ENCODE measurements at places on chromosomes 12 and 14. TPM values are rescaled to one million over a fixed set of nuclear protein-coding genes. Genes with fewer than 3 reads are reported as not detected.

The FOS gene
- polyA plus RNA-seq, result 75.8 TPM

The TMEM52B gene
- 121 TPM for polyA plus RNA-seq

The PLEKHG7 gene
- 0.60 TPM for polyA plus RNA-seq

The CPNE6 gene
- 0.24 TPM for polyA plus RNA-seq

The CYP27B1 gene
- 0.80 TPM for polyA plus RNA-seq

The LRRK2 gene
- 23.0 TPM for polyA plus RNA-seq

The KRT2 gene
- not detected for polyA plus RNA-seq

The GTF2H3 gene
- 23.6 TPM for polyA plus RNA-seq

The GLT8D2 gene
- 8.4 TPM for polyA plus RNA-seq

The TCL1B gene
- 0.30 TPM for polyA plus RNA-seq
